Lower lobe of right lung (tissue), 2 donors: ENCODE measurements at places on chromosomes 1 and 21. TPM values are rescaled to one million over a fixed set of nuclear protein-coding genes. Genes with fewer than 3 reads are reported as not detected.
A peak's percentile ranks its signal among the peaks of the same experiment; 100 is the strongest.

DNA sequence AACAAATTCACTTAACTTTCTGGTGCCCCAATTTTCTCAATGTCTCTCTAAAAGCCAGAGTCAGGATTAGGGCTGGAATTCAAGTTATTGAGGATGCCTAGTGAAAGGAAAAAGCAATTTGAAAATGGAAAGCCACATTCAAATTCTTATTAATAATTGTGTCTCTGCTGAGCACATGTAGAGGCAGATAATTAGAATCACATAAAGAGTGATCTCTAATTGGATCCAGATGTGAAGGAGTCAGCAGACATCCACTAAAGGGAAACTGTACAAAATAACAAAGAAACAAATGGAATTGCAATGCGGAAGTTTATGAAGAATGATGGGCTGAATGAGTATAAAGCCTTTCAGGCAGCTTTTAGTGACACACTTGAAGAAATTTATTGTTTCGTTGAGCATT is 482.6 kb downstream of the TTLL7 start:
- no peak for DNase-seq

GRCh38 chr1:156641761-156642264 is at the start of gene BCAN:
TSS of gene BCAN (plus strand) at chr1:156642117. CDS start at chr1:156646055, 3,938 bp downstream.
- no peak for DNase-seq

DNA sequence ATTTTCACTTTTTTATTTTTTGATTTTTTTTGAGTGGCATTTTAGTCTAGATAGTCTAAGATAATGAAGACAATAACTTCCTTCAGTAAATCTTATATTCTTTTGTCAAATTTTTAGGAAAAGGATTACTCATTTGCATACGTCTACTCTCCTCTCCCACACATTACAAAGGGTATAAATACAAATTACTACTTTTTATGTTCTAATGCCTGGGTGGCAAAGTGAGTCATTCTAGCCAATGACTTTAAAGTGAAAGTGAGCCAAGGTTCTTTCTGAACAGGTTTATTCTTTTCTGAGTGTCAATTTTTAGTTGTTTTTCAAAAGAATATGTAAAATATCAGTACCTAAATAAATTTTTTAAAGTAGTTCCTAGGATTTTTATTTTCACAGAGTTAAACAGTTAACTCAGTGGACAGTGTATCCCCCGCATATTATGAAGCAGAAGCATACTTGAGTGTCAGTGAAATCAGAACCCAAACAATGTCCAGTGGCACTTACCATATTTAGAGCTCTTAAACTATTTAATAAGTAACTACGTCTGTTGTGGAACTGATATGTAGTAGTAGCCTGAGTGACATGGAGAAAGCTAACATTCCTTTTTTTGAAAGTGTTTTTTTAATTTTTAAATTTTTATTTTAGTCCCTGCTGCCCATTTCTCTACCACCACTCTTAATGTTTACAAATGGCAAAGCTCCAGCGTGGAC is 141.7 kb downstream of the PHTF1 start:
- DNase-seq: no peak

DNA sequence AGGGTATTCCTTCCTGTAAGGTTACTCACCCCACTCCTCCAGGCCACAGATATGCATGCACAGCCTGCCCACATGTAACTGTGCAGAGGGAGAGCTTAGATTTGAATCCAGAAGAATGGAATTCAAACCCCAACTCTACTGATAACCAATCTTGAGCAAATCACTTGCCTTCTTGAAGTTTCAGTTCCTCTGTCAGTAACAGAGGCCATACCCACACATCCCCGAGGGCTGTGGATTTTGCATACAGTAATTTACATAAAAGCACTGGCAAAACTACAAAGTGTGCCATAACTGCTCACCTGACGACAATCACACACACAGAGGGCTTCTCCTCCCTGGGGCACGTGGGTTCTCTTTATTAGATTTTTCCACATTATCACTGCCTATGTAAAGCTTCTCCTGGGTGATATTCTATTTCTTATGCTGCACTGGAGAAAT is 18.6 kb downstream of the CD247 start:
- DNase-seq: no peak

DNA sequence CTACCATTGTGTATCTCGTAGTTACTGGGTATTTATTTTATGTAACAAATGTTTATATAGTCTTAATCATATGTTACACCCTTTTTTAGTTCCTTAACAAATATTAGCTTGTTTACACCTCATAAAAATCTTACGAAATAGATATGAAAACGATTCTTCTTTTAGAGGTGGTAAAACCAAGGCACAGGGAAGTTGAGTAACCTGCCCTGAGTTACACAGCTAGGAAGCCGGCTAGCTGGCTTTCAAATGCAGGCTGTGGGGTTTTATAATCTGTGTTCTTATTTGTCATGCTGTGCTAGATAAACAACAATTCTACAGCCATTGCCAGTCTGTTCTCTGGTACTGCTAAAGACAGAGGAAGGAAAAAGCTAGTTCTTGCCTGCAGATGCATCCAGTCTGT is 109.6 kb downstream of the NOS1AP start:
- no peak for DNase-seq

- no peak for DNase-seq
Measured at GRCh38 chr1:186829686-186830587, 1.2 kb downstream of the PLA2G4A start.

DNA sequence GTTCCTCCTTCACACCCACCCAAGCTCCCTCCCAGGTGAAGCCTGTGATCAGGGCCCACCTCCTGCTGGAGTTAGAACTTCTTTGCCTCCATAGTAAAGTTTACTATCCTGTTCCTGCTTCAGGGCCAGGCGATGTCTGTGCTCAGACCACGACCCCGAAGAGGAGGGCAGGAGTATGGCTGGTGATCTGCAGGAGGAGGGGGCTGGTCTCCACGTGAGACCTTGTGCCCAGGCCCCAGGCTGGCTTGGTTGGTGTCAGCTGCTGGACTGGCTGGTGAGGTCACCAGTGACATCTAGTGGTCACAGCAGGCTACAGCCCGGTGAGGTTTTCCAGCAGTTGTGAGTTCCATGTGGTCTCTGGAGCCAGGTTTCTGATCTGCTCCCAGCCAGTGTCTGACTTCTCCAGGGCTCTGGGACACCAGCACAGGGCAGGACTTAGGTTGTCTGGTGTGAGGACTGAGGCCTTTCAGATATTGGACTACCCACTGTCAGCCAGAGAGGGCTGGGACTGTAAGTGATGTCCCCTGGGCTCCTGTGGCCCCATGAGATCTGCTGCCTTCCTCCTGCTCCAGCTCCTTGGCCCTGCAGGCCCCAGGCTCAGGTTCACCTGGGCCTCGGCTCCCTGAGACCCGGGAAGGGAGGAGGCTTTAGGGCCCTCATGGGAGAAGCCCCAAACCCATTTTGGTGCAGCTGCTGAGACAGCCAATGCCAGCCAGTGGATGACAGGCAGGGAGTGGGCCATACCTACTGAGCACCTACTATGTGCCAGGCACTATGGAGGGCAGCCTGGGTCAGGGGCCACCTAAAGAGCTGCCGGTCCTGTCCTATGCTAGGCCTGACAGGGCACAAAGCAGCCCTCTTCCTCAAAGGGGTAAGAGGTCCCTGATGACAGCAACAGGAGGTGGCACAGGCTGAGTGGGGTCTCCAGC is 6.0 kb upstream of the UBL4B start:
- DNase-seq: peak; percentile 69

DNA sequence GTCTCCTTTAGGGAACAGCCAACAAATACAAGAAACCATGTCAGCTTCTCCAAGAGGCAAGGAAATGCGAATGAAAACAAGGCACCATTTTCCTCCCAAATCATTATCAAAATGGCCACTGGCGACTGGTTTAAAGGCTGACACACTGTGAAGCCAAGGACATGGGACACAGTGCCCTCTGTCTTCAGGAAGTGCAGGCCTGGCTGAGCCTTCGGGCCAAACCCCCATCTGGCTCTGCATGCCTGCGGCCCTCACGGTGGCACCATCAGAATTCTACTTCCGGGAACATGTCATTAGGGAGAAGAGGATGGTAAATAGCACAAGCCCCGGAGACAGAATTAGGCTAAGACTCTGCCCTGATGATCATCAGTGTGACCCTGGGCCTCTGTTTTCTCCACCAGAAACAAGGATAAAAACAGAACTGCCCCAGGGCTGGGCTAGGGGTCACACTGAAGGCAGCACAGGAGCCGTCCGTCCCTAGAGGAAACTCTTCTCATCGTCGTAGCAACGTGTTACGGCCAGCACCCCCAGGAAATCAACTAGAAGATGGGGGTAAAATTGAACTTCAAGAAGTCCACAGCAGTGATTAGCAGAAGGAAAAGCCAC is 103.5 kb downstream of the NPHP4 start:
- peak; percentile 14 for DNase-seq

- no peak for DNase-seq
Measured at GRCh38 chr1:77385551-77385950, 103.7 kb downstream of the AK5 start.

DNA sequence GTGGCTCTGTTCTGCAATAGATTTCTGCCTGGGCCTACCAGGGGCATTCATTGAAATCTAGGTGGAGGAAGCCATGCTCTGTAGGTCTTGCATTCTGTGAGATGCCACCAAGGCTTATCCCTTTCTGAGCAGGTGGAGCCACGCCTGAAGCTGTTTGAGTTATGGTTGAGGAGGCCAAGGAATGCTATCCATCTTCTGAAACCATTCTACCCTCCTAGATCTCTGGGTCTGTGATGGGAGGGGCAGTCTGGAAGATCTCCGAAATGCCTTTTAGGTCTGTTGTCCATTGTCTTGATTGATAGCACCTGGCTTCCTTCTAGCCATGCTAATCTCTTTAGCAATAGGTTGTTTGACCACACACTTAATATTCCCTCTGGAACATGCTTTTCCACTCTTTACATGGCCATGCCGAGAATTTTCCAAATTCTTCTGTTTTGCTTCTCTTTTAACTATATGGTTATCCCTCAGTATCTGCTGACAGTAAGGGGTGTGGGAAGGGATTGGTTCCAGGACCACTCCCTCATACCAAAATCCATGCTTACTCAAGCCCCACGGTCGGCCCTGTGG is 45.2 kb downstream of the AK4 start:
- DNase-seq: no peak

DNA sequence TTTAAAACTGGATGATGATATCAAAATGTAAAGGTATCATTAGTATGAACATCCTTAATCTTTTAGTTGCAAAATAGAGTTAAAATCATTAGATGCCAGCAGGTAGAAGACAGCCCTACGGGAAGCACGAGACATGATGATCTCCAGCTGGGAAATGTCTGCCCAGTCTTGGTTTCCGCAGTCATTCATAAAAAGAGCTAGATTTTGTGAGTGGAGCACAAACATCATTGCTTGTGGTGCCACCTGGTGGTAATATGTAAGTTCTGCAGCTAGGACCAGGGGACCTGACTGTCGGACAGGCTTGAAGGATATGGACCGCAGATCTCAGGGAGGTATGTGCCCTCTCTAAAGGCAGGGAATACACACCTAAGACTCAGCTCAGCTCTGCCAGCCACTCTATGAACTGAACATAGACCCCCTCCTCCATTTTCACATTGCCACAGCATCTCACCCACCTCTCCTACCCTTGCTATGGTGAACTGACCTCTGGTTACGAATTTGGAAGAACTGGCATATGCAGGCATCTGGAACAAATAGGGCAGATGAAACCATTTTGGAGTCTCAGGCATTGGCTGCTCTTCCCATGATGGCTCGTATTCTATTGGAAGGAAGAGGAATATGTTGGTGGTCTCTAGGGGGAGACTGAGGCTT is 9.2 kb downstream of the FCMR start:
- DNase-seq: peak; percentile 56

- no peak for DNase-seq
Measured at GRCh38 chr1:111139324-111139955, 453 bp downstream of the DRAM2 start.

- peak; percentile 73 for DNase-seq
Measured at GRCh38 chr1:153963850-153964331, 554 bp upstream of the SLC39A1 start.

GRCh38 chr1:222202831-222203230 is 345.1 kb downstream of the HHIPL2 start:
- DNase-seq: no peak

- DNase-seq: peak; percentile 91
Measured at GRCh38 chr1:231240883-231241735, at the start of gene GNPAT. TSS of gene GNPAT (plus strand) at chr1:231241212. CDS start at chr1:231241379, 167 bp downstream.

DNA sequence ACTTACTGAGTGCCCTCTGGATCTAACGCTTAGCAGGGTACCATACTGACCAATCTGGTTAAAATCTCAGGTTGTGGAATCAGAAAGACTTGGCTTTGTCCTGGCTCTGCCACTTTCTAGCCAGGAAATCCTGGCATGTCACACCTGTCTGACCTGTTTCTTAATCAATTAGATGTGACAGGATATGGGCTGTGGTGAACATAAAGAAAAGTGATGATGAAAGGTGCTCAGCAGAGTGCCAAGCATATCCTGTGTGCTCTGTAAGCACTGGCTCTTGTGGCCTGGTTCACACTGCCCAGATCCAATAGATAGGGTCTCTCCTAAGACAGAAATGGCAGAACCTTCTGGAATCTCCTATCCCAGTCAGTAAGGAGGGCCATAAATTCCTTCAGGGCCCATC is 53.9 kb downstream of the PHC2 start:
- DNase-seq: no peak

GRCh38 chr1:207851696-207852095 is 59.2 kb downstream of the CD34 start:
- DNase-seq: no peak

GRCh38 chr1:178038372-178038771 is 55.5 kb upstream of the RASAL2 start:
- peak; percentile 47 for DNase-seq

DNA sequence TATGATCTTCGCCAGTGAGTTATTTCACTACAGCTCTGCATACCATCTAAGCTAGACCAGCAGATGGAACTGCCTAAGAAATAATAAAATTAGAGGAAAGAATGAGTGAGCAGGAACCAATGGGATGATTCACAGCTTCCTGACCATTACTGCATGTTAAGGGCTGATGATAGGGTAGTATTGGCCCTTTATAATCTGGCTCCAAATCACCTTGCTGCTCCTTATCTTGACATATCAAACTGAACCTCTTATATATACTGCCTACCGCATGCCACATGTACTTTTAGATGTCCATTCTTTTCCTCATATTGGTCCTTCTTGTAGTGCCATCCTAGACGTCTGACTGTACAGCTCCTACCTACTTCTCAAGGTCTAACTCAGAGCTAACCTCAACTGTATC is 524.4 kb downstream of the DPYD start:
- DNase-seq: no peak

DNA sequence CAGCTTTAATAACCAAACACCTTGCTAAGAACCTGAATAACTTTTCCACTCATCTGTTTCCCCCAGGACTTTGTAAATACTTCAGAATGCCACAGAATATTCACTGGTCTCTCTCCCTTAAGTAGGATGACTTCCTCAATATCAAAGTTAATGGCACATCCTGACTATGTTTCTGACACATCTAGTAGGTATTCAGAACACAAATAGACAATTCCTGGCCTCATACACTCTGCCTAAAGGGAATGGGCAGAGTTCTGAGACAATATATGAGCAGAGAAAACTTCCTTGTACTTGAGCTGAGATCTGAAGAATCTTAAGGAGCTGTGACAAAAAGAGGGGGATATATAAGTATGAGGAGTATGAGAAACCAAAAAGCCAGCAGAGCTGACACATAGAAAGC is 34.8 kb downstream of the ANKRD13C start:
- DNase-seq: no peak

Gene HOOK1
- total RNA-seq: 14.7 TPM

Gene EDARADD
- total RNA-seq: 0.89 TPM

Gene CD1D
- total RNA-seq: 4.6 TPM

Gene PADI1
- total RNA-seq: not detected

Gene B4GALT2
- total RNA-seq: 17.3 TPM

Gene NSL1
- total RNA-seq: 30.8 TPM

Gene FAAH
- 32.4 TPM for total RNA-seq

Gene ZBED6
- 33.4 TPM for total RNA-seq

Gene INSRR
- total RNA-seq: not detected
